ENCODE measurements at places on chromosomes 11 and 22.

DNA sequence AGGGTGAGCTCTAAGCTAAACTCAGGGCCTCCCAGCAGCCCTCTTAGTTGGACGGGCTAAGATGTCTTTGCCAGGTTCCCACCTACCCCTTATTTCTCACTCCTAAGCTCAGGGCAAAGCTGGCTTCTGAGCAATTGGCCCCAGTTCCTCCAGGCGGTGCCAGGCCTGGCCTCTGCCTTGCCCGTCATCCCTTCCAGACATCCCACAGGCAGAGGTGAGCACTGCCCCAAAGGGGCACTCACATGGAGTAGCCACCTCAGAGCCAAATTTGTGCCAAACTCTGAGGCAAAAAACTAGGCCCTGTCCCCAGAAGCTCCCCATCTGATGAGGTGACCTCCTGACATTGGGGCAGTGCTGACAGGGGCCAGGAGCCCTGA, 9.7 kb downstream of the RHOD start:
- H3K27ac ChIP-seq, result no peak overlapping the region
- peaks cover 32% of the 10 kb centered on the region for H3K36me3 ChIP-seq
- H3K27me3 ChIP-seq, result no peaks in the 10 kb centered on the region
- H3K4me3 ChIP-seq, result no peak overlapping the region
- peaks cover 15% of the 10 kb centered on the region for H3K4me1 ChIP-seq
- no peak for DNase-seq

DNA sequence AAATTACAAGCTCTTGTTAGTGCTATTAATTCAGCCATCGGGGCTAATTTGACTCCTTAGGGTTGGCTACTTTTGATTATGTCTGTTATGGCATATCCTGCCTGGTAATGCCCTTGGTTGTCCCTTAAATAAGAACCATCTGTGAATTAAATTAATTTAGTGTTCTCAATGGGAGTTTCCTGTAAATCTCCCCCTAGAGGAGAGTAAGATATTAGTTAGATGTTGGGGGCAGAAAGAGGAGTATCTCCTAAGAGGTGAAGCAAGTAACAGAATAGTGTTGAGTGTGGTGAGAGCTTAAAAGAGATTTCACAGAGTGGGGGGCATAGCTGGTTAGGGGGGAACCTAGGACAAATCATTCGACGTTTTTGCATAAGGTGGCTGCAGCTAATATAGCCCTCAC, 1126.9 kb downstream of the JRKL start:
- no peaks in the 10 kb centered on the region for H3K27me3 ChIP-seq
- H3K4me3 ChIP-seq, result no peak overlapping the region
- no peak overlapping the region for H3K27ac ChIP-seq
- H3K36me3 ChIP-seq, result no peaks in the 10 kb centered on the region
- no peak for DNase-seq
- H3K4me1 ChIP-seq, result no peaks in the 10 kb centered on the region

DNA sequence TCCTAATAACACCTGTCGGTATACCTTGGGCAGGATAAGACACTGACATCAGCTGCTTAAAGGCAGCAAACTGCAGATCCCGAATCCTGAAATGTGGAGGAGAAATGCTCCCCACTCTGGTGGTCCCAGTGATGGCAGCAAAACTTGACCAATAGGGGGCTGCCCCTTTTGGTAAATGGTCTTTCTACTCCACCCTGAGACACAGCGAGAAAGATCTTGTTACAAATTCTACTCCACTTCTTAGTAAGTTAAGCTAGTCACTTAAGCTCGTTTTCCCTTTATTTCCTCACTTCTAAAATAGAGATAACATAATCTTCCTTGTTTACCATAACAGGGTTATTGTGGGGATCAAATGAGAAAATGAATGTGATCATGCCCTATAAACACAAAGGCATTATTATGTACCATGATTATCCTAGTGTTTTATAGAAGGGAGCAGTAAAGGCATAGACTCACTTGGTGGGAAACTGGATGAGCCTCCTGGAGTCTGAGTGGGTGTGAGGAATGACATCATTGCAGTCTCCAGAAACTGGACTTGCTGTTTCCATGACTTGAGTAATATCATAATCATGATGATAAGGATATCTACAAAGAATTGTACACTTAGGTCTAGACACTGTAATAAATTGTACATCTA, 50.9 kb downstream of the ENDOD1 start:
- no peak overlapping the region for H3K27ac ChIP-seq
- no peaks in the 10 kb centered on the region for H3K36me3 ChIP-seq
- H3K4me1 ChIP-seq, result peaks cover 3% of the 10 kb centered on the region
- no peak for DNase-seq

- no peak overlapping the region for H3K27ac ChIP-seq
- peak; percentile 97 for DNase-seq
- H3K27me3 ChIP-seq, result no peaks in the 10 kb centered on the region
Observed at GRCh38 chr11:17972987-17973386, 39.9 kb downstream of the SERGEF start.

- no peak overlapping the region for H3K4me3 ChIP-seq
- no peaks in the 10 kb centered on the region for H3K27me3 ChIP-seq
- H3K4me1 ChIP-seq, result peaks cover 25% of the 10 kb centered on the region
- H3K36me3 ChIP-seq, result peaks cover 5% of the 10 kb centered on the region
- H3K27ac ChIP-seq, result no peak overlapping the region
Observed at GRCh38 chr22:32478994-32479393, 4.4 kb downstream of the FBXO7 start.
